Nucleus accumbens (tissue), 56 donors: ENCODE measurements at places on chromosomes 13 and 19.

GRCh38 chr13:26984337-26984736 lies 187.3 kb downstream of the USP12 start:
- DNase-seq: no peak

- DNase-seq: no peak
These were observed 199.4 kb downstream of the USP12 start for GRCh38 chr13:26971990-26972887.

GRCh38 chr13:30394751-30395191 lies 27.5 kb upstream of the UBE2L5 start:
- no peak for DNase-seq

- DNase-seq: no peak
These were observed 91.2 kb downstream of the KCTD15 start for GRCh38 chr19:33887891-33888290.

DNA sequence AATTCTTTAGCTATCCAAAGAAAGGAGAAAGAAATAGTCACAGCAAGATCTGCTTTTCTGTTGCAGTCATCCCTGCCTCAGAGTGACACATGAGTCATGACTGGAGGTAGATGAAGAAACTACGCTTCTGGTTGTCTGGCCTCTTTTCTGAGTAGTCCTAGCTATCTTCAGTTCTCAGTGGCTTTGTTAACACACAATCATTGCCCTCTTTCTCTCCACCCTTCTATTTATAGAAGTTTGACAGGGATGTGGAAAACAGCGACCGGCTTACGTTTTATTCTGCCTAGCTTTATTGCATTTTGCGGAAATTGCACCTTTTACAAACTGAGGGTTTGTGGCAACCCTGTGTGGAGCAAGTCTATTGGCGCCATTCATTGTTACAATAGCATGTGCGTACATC lies 26.7 kb downstream of the SPATA13 start:
- DNase-seq: no peak

- no peak for DNase-seq
These were observed 8.6 kb downstream of the ZSCAN5A start for GRCh38 chr19:56306016-56306415.

DNA sequence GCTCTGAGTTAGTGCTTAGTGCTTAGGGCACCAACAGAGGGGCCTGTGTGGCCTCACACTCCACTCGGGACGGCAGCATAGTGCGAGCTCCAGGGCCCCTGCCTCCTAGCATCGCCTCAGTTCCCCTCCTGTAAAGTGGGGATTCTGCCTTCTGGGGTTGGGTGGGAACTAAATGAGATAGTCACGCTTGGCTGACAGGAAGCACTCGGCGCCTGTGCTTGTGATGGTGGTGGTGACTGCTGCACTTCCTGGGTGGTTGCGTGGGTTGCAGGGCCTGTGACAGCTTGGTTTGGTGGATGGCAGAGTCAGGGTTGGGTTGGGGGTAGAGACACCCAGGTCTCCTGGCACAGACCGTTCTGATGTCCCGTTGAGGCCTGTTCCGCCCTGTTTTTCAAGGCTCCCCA lies 7.7 kb downstream of the PLEKHF1 start:
- no peak for DNase-seq

DNA sequence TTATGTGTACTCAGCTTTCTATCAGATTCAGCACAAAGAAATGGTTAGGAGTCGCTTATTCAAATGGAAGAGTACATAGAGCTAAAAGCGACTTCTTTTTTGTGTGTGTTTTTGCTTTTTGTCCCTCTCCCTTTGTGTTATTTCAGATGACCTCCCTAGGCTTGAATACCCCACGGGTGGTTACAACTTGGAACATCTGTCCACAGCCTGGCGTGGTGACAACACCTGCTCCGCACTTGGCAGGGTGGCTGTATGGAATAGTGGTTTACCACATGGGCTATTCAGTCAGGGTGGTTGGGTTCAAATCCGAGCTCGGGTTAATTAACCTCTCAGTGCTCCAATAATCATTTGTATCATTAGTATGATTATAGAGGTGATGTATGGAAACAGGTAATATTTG lies 151.6 kb upstream of the FREM2 start:
- DNase-seq: no peak

GRCh38 chr13:25699600-25699999 lies 327.8 kb downstream of the ATP8A2 start:
- no peak for DNase-seq

DNA sequence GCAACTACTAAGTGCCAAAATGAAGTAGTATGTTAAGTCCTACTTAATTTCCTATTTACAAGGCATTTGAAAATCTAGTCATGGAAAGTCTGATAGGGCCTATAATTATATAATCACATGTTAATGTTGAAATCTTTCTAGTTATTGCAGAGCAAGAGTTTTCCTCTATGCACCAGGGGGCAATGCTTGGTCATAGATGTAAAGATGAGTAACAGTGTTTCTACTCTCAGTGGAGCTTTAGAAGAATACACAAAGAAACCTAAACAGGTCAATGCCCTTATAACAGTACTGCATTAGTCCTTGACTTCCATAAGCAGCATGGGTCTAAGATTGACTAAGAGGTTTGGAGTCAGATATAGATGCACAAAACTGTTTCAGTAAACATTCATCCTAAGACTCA lies 218.7 kb downstream of the KCTD12 start:
- DNase-seq: no peak

DNA sequence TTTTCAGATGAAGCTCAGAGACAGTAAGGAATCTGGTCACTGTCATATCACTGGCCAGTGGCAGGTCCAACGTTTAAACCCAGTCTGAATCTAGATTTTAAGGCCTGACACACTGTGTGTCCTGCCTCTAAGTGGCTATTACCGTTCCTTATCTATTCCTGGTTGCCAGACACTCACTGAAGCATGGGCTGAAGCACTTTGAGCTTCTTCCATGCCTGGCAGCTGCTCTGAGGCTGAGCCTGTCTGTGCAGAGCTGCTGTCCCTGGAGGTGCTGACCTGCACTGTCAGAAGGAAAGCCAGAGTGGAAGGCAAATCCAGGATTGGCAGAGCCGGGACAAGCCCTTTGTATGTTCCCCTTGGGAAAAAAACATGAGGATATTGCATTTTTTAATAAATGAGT lies 109.2 kb upstream of the SLC7A1 start:
- DNase-seq: no peak

- DNase-seq: no peak
These were observed 300.5 kb downstream of the NALCN start for GRCh38 chr13:101115762-101116171.

GRCh38 chr19:1512671-1513498 lies at the start of gene ADAMTSL5:
TSS of gene ADAMTSL5 (minus strand) at chr19:1513019. CDS start at chr19:1510943, 2,076 bp downstream.
- DNase-seq: no peak

GRCh38 chr19:38464421-38465082 lies 31.1 kb downstream of the RYR1 start:
- no peak for DNase-seq

- no peak for DNase-seq
These were observed 34.9 kb downstream of the IRS2 start for GRCh38 chr13:109751477-109751876.

DNA sequence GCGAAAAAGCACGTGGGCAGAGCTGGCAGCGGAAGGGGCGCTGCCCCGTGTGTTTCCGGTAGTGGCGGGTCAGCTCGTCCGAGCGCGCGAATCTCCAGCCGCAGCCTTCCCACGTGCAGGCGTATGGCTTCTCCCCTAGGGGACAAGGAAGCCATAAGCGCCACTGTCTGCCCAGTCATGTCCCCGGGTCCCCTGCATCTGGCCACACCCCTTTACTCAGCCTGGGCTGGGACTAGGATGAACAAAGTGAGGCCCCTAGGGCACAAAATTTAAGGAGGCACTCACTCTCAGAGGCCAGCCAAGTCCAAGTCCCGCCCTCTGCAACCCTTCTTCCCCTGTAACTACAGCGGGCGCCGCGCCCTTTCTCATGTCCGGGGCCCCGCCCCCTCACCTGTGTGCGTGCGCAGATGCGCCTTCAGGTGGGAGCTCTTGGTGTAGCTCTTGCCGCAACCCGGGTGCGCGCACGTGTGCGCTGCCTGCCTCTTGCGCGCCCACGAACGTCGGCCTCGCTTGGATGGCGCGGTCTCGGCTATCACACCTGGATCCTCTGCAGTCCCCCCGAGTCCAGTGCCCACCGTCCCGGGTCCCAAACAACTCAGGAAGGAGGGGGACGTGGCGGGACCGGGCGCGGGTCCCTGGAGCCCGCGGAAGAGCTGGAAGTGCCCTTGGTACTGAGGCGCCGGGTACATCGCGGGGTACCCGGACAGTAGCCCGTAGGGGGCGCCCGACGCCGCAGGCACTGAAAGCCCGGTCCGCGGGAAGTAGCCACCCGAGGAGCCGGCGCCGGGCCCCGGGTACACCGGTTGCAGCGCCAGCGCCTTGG lies 1.9 kb downstream of the KLF1 start:
- peak; percentile 7 for DNase-seq

DNA sequence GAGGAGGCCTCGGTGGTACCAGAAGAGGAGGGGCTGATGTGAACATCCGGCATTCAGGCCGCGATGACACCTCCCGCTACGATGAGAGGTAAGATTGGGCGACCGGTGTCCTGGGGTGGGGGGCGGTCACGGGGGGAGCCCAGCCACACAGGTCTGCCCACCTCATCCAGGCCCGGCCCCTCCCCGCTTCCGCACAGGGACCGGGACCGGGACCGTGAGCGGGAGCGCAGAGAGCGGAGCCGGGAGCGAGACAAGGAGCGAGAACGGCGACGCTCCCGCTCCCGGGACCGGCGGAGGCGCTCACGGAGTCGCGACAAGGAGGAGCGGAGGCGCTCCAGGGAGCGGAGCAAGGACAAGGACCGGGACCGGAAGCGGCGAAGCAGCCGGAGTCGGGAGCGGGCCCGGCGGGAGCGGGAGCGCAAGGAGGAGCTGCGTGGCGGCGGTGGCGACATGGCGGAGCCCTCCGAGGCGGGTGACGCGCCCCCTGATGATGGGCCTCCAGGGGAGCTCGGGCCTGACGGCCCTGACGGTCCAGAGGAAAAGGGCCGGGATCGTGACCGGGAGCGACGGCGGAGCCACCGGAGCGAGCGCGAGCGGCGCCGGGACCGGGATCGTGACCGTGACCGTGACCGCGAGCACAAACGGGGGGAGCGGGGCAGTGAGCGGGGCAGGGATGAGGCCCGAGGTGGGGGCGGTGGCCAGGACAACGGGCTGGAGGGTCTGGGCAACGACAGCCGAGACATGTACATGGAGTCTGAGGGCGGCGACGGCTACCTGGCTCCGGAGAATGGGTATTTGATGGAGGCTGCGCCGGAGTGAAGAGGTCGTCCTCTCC lies 6.3 kb upstream of the LIN7B start:
- no peak for DNase-seq
